LHCN-M2 (cell line): ENCODE measurements at places on chromosomes 13 and 19. TPM values are rescaled to one million over a fixed set of nuclear protein-coding genes. Genes with fewer than 3 reads are reported as not detected.

GRCh38 chr13:78625384-78625783 lies 22.0 kb upstream of the POU4F1 start:
- DNase-seq = no peak

GRCh38 chr13:31394506-31394905 lies 194.7 kb downstream of the B3GLCT start:
- peak; percentile 38 for DNase-seq

DNA sequence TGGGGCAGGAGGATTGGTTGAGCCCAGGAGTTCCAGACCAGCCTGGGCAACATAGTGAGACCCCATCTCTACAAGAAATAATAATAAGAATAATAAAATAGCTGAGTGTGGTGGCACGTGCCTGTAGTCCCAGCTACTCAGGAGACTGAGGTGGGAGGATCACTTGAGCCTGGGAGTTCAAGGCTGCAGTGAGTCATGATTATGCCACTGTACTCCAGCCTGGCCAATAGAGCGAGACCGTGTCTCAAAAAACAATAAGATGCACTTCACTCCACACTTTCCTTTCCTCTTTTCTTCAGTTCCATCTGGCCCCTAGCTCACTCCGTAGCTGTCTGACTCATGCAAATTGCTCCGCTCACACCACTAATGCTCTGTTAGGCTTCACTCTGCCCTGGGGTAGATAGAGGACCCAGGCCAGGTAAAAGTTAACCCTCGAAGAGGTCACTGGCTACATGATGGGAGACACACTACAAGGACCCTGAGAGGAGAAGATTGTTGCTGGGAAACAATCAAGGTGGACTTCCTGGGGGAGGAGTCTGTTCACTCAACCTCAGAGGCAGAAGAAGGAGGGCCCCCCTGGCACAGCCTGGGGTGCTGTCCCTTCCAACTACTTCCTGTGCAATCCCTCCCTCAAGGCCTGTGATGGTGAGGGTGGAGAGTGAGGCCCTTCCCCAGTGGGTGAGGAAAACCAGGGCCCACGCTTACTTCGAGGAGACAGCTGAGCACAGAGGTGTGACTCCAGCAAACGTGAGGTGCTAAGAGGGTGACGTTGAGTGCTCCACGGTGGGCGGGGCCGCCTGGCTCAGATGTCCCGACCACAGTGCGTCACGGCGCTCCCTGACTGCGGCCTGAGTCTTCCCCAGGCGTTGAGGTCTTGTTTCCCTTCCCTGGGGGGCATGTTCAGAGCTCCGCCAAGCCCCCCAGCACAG lies 8.8 kb upstream of the TNFSF9 start:
- DNase-seq = no peak

GRCh38 chr19:2529473-2529918 lies 53.6 kb downstream of the GADD45B start:
- peak; percentile 94 for DNase-seq

DNA sequence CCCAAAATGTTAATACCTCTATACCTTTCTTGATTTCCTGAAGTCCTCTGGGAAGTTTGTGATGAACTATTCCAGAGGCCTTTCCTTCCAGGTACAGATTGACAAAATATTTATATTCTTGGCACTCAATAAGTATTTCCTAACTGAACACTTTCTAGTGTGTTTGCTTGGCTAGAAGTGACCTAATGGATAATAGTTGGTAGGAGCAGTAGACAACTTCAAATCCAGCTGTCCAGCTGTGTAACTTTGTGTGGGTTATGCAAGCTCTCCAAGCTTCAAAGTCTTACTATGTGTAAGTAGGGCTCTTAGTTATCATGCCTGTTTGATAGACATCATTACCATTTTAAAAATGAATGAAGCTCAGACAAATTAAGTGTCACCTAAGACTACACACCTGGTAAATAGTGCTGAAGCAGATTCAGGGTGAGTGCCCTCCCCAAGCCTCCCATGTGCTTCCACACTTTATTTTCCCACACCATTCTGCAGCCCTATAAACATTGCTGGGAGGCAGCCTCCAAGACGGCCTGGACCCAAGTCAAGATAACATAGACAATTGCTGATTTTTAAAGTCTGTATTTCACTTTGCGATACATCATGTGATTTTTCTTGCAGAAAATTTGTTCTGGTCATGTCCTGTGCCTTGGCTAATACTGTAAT lies 196.6 kb downstream of the NALCN start:
- DNase-seq = no peak

DNA sequence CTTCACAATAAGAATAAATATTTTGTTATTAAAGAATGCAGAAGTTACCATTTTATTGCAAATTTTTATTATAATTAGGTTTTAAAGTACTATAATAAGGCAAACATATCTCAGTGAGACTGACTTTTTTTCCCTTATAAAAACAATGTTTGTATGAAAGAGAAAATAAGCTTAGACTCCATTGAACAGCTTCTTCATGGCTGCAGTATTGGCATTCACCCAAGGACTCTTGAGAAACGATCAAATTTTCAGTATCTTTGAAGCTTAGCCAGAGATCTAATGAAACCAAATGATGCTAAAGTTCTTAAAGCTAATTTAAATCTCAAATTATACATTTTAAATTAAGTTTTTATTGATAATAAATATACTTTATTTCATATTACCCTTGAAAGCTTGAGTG lies 128.3 kb downstream of the GGACT start:
- DNase-seq = no peak

GRCh38 chr13:23833733-23834611 lies 55.2 kb downstream of the MIPEP start:
- DNase-seq = no peak

Gene KCNC3
- total RNA-seq = not detected in 2 replicates

Gene FUT1
- not detected in 2 replicates for total RNA-seq

Gene HIPK4
- total RNA-seq = not detected in 2 replicates

Gene CYP2F1
- not detected in 2 replicates for total RNA-seq

Gene ZFP28
- total RNA-seq = 3.2 and 4.9 TPM in 2 replicates

Gene MTUS2
- total RNA-seq = not detected in 2 replicates

Gene C19orf67
- not detected in 2 replicates for total RNA-seq
